ENCODE measurements at places on chromosomes 4 and X.

- DNase-seq: peak; percentile 26
Measured at GRCh38 chr4:124711471-124712371, 811 bp downstream of the ANKRD50 start.

- DNase-seq: no peak
Measured at GRCh38 chr4:137531168-137531985, 917 bp downstream of the PCDH18 start.

- DNase-seq: no peak
Measured at GRCh38 chr4:70538869-70539268, 20.5 kb downstream of the AMTN start.

DNA sequence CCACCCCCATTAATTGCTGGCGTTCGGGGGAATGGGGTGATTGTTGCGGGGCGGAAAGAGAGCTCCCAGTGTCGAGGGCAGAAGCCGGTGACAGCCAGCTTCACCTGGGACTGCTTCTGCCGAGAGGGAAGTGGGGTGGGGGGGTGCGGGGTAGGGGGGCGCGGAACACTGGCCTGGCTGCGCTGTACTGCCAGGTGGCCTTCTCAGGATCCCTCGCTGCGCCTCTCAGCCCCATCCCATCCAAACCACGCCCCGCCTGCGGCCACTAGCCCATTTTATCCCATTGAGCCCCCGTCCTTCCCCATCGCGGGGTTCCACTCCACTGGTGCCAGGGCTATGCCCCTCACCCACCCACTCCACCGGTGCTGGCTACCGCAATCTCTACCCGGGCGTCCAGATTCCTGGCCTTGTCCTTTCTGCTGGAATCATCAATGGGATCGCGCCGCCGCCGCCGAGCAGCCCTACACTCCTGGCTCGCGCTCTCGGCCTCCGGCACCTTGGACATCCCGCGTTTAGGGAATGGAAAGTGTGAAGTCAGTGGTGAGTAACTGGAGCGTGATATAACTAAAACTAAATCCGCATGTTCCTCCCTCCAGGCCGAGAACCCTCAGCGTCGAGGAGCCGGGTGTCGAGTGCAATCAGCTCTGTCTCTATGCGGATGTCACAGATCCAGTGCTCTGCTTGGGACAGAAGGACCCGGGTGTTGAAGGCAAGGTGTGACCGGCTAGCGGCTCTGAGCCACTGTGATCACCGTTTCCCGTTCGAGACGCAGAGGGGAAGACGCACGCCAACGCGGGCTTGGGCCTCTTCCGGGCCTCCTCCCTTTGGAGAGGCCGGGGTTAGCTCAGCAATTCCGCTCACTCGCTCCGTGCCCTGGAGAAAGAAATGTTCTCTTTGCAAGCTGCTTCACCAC is 20.5 kb downstream of the NKX3-2 start:
- DNase-seq: no peak

DNA sequence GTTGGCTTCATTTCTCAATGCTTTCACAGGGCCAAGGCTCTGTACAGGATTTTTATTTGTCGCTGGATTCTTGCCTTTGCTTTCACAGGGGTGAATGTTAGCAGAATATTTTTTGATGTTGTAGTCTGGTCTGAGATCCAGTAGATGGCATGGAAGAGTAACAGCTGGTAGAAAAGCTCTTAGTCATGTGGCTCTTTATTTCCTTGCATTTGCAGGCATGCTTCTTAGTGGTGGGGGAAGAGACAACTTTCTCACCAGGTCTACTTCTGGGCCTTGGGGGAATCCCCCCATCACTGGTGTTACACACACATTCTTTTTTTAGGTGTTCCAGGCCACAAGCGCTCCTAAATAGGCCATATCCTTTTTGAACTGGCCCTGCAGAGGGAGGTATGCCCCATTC is 58.2 kb upstream of the DKK2 start:
- DNase-seq: no peak

DNA sequence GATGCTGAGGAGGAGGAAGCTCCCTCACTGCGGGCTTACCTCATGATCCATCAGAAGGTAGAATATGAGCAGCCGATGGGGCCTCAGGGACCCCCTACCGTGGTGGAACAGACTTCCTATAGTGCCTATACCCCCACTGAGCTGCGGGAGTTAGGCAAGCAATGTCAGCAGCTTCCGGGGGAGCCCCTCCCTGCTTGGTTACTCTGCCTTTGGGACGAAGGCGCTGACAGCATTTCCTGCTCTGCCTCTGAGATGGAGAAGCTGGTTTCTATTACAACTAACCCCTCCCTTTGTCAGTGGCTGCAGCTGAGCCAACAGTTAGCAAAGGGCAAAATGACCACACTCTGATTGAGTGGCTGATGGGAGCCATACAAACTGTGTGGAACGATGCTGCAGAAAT is 430.7 kb downstream of the IDS start:
- no peak for DNase-seq

DNA sequence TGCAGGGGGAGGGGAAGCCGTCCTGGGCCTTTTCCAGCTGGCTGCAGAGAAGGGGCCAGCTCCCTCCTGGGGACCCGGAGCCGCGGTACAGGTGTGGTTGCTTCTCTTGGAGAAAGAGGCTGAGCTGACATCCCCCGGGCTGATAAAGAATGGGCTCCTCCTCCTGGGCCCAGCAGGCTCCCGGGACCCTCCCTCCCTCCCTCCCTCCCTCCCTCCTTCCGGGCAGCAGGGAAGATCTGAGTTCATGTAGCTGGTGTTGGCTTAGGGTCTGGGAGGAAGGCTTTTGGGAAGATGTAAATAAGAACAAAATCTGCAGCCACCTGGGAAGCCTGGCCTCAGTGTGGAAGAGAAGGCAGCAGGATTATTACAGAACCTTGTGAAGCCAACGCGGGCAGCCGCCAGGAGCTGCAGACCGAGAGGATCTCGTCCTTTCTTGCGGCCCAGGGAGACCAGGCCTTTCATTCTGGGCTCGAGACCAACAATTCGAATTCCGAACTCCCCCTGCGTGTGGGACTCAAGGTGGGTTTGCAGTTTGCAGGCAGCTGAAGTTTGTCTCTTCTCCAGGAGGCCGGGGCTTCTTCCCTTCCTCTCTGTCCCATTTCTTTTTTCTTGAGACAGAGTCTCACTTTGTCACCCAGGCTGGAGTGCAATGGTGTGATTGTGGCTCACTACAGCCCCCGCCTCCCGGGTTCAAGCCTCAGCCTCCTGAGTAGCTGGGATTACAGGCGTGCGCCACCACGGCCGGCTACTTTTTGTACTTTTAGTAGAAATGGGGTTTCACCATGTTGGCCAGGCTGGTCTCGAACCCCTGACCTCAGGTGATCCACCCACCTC is at the start of gene PLCXD1:
Gene PLCXD1, plus strand, starts transcription at position 216 of the 834 bp plus-strand sequence. CDS start 2,807 bp downstream, outside the sequence.
- DNase-seq: no peak

GRCh38 chr4:95450294-95450693 is 98.5 kb downstream of the UNC5C start:
- no peak for DNase-seq

DNA sequence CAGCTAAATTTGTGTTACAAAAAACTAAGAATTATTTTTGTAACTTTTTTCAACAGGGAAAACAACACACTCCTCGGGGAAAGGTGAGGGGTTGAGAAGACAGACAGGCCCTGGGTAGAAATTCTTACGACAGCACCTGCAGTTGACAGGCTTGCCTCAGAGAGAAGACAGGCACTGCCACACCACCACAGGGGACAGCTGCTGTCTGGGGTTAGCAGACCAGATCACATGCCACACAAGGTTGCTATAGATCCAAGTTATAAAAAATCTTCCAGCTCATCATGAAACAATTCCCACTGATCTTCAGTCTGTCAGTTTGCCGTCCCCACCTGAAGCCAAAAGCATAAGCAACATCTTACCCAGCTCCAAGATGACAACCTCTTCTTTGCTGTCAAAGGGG is 143.2 kb upstream of the ZCCHC13 start:
- no peak for DNase-seq

- no peak for DNase-seq
Measured at GRCh38 chr4:108152980-108153379, 15.8 kb downstream of the LEF1 start.

DNA sequence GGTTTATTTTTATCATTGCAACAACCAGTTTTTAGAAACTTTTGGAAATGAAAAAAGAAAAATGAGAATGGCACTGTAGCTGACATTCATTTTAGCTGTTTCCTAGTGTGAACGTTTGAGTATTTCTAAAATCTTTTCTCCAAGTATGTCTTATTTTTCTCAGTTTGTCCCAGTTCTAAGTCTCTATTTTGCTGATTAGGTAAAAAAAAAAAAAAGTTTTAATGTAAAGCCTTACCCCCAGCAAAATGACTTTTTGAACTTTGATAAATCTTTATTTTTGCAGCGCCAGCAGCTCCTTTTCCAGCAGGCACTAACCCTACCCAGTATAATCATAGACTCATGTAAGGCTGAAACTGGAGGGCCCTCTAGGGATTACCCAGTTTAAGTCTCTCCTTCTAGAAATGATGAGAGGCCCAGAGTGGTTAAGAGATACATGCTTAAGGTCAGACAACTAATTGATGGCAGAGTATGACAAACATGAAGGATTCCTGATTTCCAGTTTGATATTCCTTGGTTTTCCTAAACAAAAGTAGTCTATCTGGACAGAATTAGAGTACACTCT is 84.3 kb upstream of the SLC4A4 start:
- no peak for DNase-seq

GRCh38 chr4:177376024-177376423 is 66.2 kb downstream of the AGA start:
- DNase-seq: no peak

GRCh38 chrX:7088968-7089615 is 58.4 kb upstream of the STS start:
- DNase-seq: no peak

DNA sequence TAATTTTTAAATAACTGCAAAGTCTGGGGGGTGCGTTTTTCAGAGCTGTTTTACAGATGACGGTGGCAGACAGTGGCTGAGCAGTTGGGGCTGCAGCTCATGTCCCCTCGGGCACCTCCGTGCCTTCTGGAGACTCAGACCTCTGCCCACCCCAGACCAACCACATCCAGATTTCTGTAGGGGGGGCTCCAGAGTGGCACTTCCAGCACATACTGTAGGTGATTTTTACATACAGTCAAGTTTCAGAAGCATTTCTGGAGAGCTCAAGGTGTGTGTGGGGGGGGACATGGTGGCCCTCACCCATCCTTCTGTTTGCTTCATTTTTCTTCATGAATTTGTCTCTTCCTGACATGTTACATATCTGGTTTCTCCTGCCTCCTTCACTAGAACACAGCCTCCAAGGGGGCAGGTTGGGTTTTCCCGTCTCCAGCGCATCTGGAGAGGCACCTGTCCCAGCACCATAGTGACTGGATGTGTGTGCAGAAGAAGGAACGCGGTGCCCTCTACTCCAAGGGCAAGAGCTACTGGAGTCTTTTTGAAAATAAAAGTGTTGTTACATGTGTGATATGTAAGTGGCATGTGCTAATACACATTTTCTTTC is 37.5 kb downstream of the TMEM271 start:
- DNase-seq: no peak

DNA sequence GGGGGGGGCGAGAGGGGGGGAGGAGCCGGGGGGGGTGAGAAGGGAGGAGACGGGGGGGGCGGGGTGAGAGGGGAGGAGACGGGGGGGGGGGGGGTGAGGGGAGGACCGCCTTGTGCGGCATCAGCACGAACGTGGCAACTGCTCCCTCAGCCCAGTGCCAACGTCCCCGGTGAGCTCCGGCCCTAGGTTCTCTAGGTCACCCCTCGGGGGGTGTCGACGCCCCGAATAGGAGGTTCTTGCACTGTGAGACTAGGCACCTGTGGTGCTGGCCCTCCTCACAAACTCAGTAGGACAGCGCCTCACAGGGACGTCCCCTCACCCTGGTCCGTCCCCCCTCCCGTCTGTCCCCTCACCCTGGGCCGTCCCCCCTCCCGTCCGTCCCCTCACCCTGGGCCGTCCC is 21.5 kb upstream of the GTPBP6 start:
- DNase-seq: no peak

GRCh38 chr4:100008048-100008447 is 58.0 kb upstream of the H2AZ1 start:
- DNase-seq: no peak
